T-helper 17 cell (primary cell): ENCODE measurements at places on chromosomes 13 and 19.

DNA sequence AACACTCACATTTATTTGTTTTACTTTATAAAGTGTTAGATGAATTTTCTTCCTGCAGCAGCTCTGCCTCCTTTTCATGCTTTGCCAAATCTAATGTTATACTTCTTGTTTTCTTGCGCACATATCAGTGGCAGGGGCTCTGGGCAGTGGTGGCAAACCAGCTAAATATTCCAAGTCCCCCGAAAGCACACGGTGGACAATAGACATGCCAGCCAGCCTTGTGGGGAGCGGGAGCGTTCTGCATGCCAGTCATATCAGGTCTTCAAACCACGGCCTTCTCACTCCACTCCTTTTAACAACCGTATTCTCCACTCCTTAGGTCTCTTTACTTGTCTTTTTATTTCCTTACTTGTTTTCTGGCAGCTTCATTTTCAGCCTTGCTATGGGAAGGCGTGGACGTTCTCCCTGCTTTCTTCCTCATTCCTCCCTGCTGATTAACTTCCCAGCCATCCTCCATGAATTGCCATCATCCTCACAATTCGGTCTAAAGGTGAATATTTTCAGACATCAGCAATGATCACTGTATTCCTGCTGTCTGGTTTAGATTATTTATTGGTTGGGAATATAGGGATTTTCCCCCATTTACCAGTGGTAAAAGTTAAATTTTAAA lies 77.1 kb upstream of the WASF3 start:
- DNase-seq: no peak

DNA sequence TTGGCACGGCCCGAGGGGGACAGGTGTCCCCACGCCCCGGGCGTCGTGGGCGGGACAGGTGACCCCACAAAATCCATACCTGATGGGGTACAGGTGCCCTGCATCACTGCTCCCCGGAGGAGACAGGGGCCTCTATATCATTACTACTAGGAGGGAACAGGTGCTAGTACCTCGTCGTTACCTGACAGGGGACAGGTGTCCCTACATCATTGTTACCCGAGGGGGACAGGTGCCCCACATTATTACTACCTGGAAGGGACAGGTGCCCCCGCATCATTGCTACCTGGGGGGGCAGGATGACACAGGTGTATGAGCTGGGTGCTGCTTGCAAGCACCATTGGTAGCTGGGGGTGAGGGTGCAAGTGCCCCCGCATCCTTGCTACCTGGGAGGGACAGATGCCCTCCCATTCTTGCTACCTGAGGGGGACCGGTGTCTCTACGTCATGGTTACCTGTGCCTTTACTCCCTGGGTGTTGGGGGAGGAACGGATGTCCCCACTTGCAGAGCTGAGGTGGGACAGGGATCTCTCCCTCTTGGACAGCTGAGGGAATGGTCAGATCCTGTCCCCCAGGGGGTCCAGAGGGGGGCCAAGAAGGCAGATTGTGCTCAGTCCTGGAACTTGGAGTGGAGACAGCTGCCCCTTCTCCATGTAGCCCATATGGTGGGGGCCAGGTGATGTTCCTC lies 620 bp downstream of the CRTC1 start:
- no peak for DNase-seq

GRCh38 chr13:25874907-25875306 lies 176.9 kb downstream of the SHISA2 start:
- no peak for DNase-seq

DNA sequence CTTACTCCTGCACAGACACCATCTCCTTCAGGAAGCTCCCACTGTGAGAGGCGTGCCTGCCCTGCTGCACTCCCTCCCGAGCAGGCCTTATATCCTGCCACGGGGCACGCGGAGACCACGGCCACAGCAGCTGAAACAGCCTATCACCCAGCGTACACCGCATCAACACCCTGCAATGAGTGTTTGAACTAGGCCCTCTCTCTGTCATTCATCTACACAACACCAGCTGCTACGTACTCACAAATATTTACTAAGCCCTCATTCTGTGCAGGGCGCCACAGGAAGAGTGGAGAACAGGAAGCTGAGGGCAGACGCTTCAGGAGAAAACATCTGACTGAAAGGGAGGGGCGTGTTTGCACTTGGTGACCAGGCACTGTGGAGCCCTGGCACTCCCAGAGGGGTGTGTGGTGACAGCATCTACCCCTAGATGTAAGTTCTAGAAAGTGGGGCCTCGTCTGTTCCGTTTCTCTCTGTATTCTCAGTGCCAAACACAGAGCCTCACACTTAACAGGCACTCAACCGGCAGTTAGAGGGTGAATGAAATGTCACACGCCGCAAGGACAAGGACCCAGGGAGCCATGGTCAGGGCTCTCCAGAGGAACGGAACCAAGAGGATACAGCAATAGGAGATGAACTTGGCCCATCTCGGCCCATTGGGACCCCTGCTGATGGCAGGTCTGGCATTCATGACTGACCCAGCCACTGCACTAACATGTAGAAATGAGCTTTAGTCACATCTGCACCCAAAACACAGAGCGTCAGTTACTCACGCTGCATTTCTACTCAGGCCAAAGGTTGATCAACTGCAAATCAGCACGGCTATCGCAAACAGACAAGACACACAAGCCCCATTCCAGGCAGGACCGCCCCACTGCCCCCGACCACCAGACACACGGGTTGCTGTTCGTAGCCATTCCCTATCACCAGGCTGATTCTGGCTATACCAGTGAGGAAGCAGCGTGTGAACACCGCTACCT lies 15.7 kb downstream of the RANBP3 start:
- peak; percentile 67 for DNase-seq

DNA sequence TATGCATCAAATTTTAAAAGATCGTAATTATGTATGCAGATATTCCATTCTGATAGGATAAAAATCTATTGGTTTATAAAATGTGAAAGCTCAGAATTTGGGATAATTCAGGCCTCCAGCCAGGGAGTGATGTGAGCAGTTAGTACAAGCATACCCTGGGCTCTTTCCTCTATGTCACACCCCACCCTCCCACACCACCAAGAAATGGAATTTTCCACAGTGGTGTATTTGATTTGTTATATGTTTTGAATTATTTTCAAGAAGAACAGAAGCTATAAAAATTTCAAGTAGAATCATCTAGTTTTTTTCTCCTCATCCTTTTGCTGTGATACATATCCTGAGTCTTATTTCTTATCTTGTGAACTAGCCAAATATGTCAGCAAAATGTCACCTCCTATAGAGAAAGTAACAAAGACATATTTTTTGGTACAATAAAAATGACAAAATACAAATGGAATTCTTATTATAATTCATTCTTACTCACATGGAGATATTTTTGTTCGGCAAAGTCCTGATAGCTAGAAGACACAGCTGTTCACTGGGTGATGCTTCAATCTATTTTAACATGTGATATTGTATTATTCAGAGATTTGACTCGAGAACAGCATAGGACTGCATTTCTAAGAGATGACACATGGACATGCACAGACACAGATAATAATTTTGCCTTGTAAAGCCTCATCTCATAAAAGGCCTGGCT lies 61.2 kb upstream of the FRY start:
- DNase-seq: no peak

GRCh38 chr13:43115141-43115540 lies 91.8 kb downstream of the DNAJC15 start:
- DNase-seq: no peak

GRCh38 chr13:35957996-35958395 lies 173.2 kb downstream of the DCLK1 start:
- no peak for DNase-seq

DNA sequence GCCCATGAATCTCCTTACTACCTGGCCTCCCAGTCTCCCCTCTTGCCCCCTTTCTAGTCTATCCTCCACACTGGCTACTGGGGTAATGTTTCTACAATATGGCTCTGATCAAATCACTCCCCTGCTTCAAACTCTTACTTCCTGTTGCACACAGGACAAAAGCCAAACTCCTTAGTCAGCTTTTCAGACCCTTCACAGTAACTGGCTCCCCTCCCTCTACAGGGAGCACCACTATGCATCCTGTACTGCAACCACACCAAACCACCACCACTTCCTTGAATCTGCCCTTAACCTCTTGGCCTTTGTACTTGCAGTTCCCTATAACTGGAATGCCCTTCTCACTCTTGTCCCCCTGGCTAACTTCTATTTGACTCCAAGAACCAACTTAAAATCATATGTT lies 32.2 kb downstream of the DEDD2 start:
- DNase-seq: no peak

DNA sequence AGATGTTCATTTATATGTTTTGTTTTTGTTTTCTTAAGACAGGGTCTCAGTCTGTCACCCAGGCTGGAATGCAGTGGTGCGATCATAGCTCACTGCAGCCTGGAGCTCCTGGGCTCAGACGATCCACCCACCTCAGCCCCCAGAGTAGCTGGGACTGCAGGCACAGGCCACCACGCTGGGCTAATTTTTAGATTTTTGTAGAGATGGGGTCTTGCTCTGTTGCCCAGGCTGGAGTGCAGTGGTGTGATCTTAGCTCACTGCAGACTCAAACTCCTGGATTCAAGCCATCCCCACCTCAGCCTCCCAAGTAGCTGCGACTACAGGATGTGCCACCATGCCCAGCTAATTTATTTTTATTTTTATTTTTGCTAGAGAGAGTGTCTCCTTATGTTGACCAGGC lies 45.7 kb downstream of the NFIC start:
- no peak for DNase-seq

DNA sequence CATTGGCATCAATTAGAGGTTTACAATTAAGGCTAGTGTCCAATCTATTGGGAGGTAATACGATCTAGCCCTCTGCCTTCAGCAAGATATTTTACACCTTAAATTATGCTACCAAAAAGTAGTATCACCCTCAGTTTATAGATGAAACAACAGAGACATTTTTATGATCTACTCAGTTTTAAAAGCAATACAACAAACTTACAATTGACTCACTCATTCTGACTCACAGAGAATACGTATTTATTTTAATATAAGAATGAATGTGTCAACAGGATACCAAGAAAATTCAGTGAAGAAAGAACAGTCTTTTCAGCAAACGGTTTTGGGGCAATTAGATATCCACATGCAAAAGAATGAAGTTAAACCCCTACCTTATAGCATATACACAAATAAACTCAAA lies 32.5 kb upstream of the STARD13 start:
- DNase-seq: no peak

GRCh38 chr13:39676315-39676876 lies 20.9 kb downstream of the COG6 start:
- DNase-seq: no peak

- DNase-seq: no peak
These were observed 65.7 kb downstream of the SPACA7 start for GRCh38 chr13:112441779-112442310.

DNA sequence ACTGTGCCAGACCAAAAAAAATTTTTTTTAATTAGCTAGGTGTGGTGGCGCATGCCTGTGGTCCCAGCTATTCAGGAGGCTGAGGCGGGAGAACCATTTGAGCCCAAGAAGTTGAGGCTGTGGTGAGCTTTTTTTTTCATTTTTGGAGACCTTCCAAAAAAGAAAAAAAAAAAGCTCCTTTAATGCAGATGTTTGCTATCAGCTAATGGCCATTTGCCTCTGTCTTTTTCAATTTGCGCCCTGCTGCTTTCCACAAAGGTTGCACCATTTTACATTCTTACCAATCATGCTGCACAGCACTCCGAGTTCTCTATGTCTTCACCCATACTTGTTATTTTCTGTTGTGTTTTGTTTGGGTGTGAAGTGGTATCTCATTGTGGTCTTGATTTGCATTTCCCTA lies 15.6 kb upstream of the SMARCA4 start:
- DNase-seq: no peak

DNA sequence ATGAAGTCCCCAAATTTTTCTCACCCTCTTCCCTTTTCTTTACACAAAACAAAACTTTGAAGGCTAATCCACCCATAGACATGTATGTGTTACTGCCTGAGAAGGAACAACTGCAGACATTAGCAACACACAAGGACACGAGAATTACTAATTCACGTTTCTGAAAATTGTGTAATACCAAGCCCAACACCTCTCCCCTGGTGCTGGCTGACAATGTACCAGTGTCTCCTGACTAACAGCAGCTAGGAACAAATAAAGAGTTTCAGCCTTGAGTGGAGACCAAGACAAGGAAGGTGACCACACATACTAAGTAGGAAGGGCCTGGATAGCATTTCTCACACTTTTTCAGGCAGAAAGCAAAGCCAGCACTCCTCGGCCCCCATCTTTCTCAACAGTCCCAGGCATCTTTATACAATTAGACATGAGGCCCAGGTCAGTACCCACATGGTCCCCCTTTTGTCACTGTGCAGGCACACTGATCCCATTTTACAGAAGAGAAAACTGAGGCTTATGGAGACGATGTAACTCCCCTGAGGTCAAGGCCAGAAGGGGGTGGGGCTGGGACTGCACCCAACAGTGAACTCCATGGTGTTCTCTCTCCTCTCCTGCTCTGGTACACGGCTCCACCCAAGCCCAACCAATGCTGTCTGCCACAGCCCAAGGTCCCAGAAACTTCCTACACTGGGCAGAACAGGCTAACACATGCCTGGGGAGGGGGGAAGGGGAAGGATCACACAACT lies 8.7 kb downstream of the BRD4 start:
- DNase-seq: no peak
